A673 (cell line): ENCODE measurements at places on chromosomes 1 and 21. TPM values are rescaled to one million over a fixed set of nuclear protein-coding genes. Genes with fewer than 3 reads are reported as not detected.

Gene RGS7
- total RNA-seq, result not detected in 2 replicates

Gene TDRD5
- total RNA-seq, result not detected in 2 replicates

Gene TFF2
- total RNA-seq, result not detected in 2 replicates

Gene THEMIS2
- total RNA-seq, result 2.0 and 5.0 TPM in 2 replicates

Gene SLFNL1
- total RNA-seq, result 0.37 and 0.39 TPM in 2 replicates

Gene TSPEAR
- 8.3 and 12.4 TPM in 2 replicates for total RNA-seq

Gene LDLRAD1
- total RNA-seq, result not detected in 2 replicates

Gene SLC50A1
- total RNA-seq, result 30.3 and 33.8 TPM in 2 replicates

Gene LENEP
- 1.4 and 1.7 TPM in 2 replicates for total RNA-seq

Gene TBX19
- 2.0 and 2.5 TPM in 2 replicates for total RNA-seq

DNA sequence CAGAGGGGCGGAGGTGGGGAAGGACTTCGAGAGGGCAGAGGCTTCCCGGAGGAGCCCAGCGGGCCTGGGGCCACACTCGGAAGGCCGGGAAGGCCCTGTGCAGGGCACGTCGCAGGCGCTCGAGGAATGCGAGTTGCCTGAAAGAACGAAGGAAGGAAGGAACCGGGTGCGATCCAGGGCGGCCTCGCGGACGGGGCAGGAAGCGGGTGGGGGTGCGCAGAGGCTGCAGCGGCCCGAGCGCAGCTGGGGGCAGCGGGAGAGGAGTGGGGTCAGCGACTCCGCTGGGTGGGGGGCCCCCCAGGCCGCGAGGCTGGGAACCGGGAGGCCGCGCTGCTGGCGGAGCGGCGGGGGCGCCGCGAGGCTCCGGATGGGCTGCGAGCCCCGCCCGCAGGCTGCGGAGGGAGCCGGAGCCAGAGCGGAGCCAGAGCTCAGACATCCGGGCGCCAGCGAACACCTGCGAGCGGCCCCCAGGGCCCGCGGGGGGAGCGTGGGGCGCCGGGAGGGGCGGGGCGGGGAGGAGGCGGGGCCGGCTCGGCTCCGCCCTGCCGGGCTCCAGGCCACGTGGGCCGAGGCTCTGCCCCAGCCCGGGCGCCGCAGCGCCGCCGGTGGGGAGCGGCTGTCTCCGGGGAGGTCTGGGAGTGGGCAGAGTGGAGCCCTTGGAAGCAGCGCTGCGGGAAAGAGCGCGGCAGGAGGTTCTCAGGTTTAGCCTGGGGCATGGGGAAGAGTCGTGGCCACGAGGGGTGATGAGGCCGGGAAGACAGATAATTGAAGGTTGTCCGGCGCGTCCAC, 4.6 kb downstream of the ID3 start:
- H3K4me1 ChIP-seq, result peaks cover 56% of the 10 kb centered on the region
- peak overlapping the region; percentile 44 for H3K4me3 ChIP-seq
- peaks cover 12% of the 10 kb centered on the region for H3K36me3 ChIP-seq
- peak overlapping the region; percentile 99 for H3K27ac ChIP-seq
- DNase-seq, result peak; percentile 93

DNA sequence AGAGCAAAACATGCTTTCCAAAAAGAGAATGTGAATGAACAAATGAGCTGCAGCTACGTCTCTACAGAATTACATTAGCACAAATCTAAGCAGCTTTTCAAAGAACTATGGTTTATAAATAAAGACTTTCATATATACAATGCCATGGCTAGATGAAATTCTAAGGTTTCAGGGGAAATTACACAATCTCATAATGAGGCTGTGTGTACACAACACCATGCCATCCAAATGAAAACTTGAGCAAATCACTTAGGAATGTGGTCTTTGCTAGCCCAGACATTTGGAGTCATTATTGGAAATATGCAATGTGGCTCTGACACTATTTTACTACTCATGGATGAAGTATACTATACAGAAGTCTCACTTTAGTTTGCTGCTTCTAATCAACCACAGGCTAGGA, 37.5 kb downstream of the SPAG17 start:
- H3K36me3 ChIP-seq, result no peaks in the 10 kb centered on the region
- H3K27me3 ChIP-seq, result no peaks in the 10 kb centered on the region

- no peaks in the 10 kb centered on the region for H3K4me1 ChIP-seq
- no peaks in the 10 kb centered on the region for H3K36me3 ChIP-seq
Observed at GRCh38 chr1:244304656-244305055, 147.1 kb downstream of the ADSS2 start.

- no peaks in the 10 kb centered on the region for H3K27me3 ChIP-seq
- no peak for DNase-seq
- no peaks in the 10 kb centered on the region for H3K36me3 ChIP-seq
Observed at GRCh38 chr1:17475752-17476151, 36.3 kb upstream of the RCC2 start.

GRCh38 chr1:208821939-208822338, 577.8 kb upstream of the PLXNA2 start:
- no peak overlapping the region for H3K27ac ChIP-seq
- no peaks in the 10 kb centered on the region for H3K4me1 ChIP-seq
- no peaks in the 10 kb centered on the region for H3K27me3 ChIP-seq
- no peaks in the 10 kb centered on the region for H3K36me3 ChIP-seq
- H3K4me3 ChIP-seq, result no peak overlapping the region
